ENCODE measurements at places on chromosomes 7 and 10. TPM values are rescaled to one million over a fixed set of nuclear protein-coding genes. Genes with fewer than 3 reads are reported as not detected.

DNA sequence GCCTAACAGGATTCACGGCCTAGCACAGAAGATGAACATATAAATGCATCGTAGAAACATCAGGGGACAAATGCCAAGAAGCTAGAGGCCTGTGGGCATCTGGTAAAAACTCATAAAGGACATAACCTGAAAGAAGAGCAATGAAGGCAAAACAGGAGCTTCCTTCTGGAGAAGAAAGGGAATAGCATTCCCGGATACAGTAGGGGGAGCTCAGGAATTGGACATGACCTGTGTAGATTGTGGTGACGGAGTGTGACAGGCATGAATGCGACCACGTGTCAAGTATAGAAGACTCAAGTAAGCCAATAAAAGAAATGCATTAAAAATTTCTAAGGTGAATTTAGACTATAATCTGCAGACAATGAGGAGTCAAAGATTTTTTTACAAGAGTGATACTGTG lies 270.1 kb downstream of the AGMO start:
- H3K36me3 ChIP-seq = no peaks in the 10 kb centered on the region
- H3K27ac ChIP-seq = no peak overlapping the region
- no peak overlapping the region for H3K4me3 ChIP-seq
- DNase-seq = no peak

- DNase-seq = no peak
- no peaks in the 10 kb centered on the region for H3K36me3 ChIP-seq
- H3K4me3 ChIP-seq = no peak overlapping the region
- H3K27ac ChIP-seq = no peak overlapping the region
- no peaks in the 10 kb centered on the region for H3K4me1 ChIP-seq
Observed at GRCh38 chr10:70905071-70906021, 17.0 kb upstream of the PCBD1 start.

DNA sequence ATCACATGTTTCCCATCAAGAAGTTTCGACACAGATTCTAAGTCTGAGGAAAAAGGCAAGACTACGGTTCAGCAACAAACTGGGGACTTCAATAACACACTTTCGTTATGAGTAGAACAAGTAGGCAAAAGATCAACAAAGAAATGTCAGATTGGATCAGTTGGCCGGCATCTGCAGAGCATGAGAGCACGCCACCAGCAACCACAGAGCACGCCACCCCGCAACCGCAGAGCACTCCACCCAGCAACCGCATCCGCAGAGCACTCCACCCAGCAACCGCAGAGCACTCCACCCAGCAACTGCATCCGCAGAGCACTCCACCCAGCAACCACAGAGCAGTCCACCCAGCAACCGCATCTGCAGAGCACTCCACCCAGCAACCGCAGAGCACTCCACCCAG lies 89.7 kb upstream of the FAM20C start:
- H3K27me3 ChIP-seq = peaks cover 24% of the 10 kb centered on the region
- DNase-seq = no peak
- no peaks in the 10 kb centered on the region for H3K4me1 ChIP-seq
- no peaks in the 10 kb centered on the region for H3K36me3 ChIP-seq
- no peak overlapping the region for H3K27ac ChIP-seq

- H3K36me3 ChIP-seq = no peaks in the 10 kb centered on the region
- DNase-seq = no peak
- H3K27ac ChIP-seq = no peak overlapping the region
Observed at GRCh38 chr7:43018446-43018845, 86.3 kb downstream of the MRPL32 start.

DNA sequence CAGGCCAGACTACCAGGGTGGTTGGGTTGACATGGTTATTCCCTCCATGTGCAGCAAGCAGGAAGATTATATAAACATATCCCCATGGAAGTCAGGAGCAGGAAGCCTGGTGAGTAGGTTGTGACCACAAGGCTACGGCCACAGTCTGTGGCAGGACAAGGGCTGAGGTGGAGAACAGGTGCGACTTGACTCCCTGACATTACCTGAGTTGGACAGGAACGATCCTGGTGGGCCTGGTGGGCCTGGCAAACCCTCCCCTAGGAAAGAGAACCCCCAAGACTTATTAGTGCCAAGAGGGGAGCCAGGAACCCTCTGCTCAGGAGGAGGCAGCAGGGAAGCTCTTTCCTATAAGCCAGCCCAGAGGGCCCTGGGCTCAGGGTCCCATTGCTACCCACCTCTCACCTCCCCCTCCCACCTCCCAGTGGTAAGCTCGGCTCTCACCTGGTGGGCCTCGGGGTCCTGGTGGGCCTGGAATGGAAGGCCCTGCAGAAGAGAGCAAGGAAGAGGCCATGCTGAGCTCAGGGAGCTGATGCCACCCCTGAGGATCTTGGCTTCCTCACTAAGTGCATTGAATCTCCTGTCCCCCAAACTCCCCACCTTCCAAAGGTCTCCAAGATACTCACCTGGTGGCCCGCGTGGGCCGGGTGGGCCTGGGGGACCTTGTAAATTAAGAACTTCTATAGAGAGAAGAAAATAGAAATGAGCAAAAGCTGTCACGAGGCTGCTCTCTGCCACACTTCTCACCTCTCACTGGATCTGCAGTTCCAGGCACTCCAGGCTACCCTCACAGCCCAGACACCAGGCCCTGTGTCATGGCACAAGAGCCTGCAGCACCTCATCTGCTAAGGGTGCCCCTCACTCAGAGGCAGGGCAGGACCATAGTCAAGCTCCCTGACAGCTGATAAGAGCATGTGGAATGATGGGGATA lies 44.6 kb downstream of the COL17A1 start:
- DNase-seq = no peak
- H3K36me3 ChIP-seq = no peaks in the 10 kb centered on the region
- no peak overlapping the region for H3K4me3 ChIP-seq
- H3K27me3 ChIP-seq = peaks cover 5% of the 10 kb centered on the region
- H3K27ac ChIP-seq = no peak overlapping the region

DNA sequence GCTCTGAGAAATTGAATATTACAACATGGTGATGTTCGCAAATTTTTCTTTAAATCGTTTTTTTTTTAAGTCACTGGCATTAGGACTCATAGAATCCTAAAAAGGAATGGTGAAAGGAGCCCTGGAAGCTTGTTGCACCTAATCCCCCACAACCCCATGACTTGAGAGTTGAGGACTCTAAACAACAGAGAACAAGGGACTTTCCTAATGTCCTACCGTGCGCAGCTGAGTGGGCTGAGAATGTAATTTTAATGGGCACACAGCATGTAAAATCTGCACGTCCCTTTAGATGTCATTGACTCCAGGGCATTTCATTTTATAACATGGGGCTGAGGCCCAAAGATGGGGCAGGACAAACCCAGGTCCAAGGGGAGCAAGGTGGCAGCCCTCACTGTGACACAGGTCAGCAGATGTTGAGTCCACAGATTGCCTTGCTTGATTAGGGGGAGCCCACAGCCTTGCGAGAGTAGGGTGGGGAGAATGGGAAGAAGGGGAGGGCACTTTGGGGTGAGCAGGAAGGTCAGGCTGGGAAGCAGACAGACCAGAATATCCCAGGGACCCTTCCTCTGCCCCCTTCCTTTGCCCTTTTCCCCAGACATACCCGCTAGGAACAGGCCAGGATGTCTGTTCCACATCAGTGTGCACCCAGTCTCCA lies 208.4 kb upstream of the ZMIZ1 start:
- H3K27me3 ChIP-seq = peaks cover 18% of the 10 kb centered on the region
- H3K4me1 ChIP-seq = no peaks in the 10 kb centered on the region
- no peak overlapping the region for H3K4me3 ChIP-seq
- no peak overlapping the region for H3K27ac ChIP-seq

DNA sequence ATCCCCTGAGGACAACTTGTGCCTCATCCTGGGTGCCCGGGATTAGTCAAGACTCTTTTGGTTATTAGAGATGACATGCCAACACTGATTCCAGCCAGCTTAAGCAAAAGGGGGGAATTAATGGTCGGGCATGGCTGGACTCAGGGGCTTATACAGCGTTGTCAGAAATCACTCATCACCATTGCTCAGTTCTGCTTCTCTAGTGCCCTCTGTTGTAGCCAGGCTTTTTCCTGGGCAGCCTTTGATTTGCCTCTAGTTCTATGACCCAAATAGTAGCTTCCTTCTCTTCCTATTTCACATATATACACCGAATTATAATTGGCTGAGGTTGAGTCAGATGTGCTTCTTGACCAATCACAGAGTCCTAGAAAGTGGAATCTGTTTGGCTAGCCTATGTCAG lies 192.0 kb upstream of the HABP2 start:
- H3K27ac ChIP-seq = no peak overlapping the region
- H3K27me3 ChIP-seq = peaks cover 46% of the 10 kb centered on the region
- no peak overlapping the region for H3K4me3 ChIP-seq
- no peak for DNase-seq

GRCh38 chr7:134828361-134828760 lies 48.9 kb downstream of the CALD1 start:
- no peaks in the 10 kb centered on the region for H3K27me3 ChIP-seq
- H3K36me3 ChIP-seq = no peaks in the 10 kb centered on the region
- no peaks in the 10 kb centered on the region for H3K4me1 ChIP-seq
- no peak overlapping the region for H3K4me3 ChIP-seq
- no peak for DNase-seq

- H3K36me3 ChIP-seq = no peaks in the 10 kb centered on the region
- no peaks in the 10 kb centered on the region for H3K4me1 ChIP-seq
- H3K27ac ChIP-seq = no peak overlapping the region
- no peaks in the 10 kb centered on the region for H3K27me3 ChIP-seq
- DNase-seq = no peak
Observed at GRCh38 chr10:36358736-36359135, 716.6 kb upstream of the FZD8 start.

- DNase-seq = no peak
- H3K36me3 ChIP-seq = no peaks in the 10 kb centered on the region
- no peak overlapping the region for H3K4me3 ChIP-seq
- H3K4me1 ChIP-seq = peaks cover 9% of the 10 kb centered on the region
Observed at GRCh38 chr7:123787220-123788007, 38.6 kb upstream of the WASL start.

GRCh38 chr10:108452533-108452932 lies 1288.0 kb upstream of the SORCS1 start:
- H3K27ac ChIP-seq = no peak overlapping the region
- H3K36me3 ChIP-seq = no peaks in the 10 kb centered on the region
- no peaks in the 10 kb centered on the region for H3K4me1 ChIP-seq
- H3K27me3 ChIP-seq = no peaks in the 10 kb centered on the region

GRCh38 chr7:138753610-138754009 lies 44.2 kb upstream of the TMEM213 start:
- DNase-seq = no peak
- H3K4me1 ChIP-seq = peaks cover 84% of the 10 kb centered on the region
- H3K36me3 ChIP-seq = no peaks in the 10 kb centered on the region
- peaks cover 16% of the 10 kb centered on the region for H3K27me3 ChIP-seq

DNA sequence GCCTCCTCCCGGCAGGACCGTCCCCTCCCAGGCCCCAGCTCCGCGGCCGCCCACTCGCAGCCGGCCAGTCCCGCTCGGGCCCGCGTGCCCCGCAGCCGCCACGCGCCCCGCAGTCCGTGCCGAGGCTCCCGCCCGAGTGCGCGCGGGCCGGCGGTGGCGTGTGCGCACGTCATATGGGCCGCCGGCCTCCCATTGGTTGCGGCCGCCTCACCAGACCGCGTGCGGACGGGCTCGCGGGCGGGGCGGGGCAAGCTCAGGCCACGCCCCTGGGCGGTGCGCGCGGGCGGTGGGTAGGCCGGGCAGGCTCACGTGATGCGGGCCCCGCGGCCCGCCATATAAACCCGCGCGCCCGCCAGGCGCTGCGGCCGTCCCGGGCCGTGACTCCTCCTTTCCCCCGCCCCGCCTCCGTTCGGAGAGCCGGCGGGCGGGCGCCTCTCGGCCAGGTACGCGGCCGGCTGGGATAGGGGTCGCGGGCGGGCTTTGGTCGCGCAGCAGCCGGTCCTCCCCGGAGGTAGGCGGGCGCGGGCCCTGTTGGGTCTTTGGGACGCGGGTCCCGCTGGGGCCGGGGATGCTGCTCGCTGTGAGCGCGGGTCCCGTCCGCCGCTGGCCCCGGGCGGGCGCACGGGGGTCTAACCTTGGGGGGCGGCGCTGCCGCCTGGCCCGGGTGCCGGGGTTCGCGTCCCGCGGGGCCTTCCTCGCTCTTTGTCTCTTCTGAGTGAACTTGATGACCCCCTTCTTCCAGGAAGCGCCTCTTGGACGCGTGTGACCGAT lies at the start of gene INSIG1:
TSS of gene INSIG1 (plus strand) at position 362 of the 771 bp plus-strand sequence. CDS start at position 770, 408 bp downstream.
- no peak within 1 kb of the TSS for H3K4me3 ChIP-seq
- H3K36me3 ChIP-seq = no peaks in the 10 kb centered on the region
- no peak for DNase-seq
- H3K27me3 ChIP-seq = peaks cover 26% of the 10 kb centered on the region

MLLT10 gene
- total RNA-seq = 51.3 TPM

WEE2 gene
- not detected for total RNA-seq

WDFY4 gene
- total RNA-seq = not detected

NUTM2B gene
- 0.27 TPM for total RNA-seq

Measured in HepG2 (cell line).